ENCODE measurements at places on chromosomes 13 and 19.

- DNase-seq = no peak
These were observed 29.4 kb downstream of the DNM2 start for GRCh38 chr19:10747271-10747670.

DNA sequence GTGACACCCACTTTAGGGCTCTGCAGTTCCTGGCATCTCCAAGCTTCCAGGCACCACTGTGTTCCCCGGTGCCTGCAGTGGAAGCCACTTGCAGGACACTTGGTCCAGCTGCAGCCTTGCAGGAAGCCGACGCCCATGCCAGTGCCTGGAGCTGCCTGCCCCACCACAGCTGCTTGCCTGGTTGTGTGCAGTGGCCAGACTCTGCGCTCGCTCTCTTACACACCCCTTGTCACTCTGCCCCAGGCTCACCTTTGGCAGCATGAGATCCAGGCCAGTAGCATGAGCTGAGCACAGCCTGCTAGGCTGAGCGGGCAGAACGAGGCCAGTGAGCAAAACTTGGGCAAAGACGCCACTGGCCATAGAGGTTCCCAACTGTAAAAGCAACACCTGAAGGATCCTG is 57.7 kb downstream of the SLITRK1 start:
- no peak for DNase-seq

DNA sequence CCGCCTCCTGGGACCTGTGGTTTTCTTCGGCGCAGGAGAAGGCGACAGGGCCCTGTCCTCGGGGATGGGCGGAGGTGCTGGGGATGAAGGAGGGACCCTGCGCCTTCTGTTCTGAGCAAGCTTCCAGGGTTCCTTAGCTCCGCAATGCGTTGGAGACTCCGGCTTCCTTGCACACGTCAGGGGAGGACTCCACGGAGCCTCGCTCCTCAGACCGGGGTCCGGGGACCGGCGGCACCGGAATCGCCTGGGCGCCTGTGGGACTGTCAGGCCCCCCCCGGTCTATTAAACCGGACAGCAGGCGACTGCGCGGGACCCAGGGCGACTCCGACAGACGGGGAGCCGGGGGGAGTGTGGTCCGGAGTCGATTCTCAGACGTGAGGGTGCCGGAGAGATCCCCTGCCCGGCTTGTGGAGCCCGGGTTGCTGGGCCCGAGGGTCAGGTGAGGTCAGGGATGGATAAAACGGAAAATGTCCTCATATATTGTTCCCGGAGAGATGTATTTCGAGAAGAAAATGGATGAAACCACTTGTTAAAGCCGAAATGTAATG is 227.4 kb downstream of the TEX29 start:
- DNase-seq = no peak

DNA sequence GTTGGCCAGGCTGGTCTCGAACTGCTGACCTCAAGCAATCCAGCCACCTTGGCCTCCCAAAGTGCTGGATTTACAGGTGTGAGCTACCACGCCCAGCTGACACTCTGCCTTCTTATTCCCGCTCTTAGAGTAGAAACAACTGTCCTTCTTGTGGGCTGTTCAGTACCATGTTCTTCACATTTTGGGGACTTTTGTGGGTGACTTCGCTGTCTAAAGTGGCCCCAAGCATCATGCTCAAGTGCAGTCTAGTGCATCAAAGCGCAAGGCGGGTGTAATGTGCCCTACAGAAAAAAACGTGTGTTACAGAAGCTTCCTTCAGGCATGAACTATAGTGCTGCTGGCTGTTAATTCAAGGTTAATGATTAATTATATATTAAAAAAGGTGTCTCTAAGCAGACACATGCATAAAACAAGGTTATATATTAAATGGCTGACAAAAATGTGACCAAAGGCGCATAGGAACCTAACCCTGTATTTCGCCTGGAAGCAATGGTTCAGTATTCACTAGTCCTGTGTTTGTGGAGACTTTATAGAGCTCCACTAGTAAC is 38.3 kb downstream of the ABCC4 start:
- no peak for DNase-seq

DNA sequence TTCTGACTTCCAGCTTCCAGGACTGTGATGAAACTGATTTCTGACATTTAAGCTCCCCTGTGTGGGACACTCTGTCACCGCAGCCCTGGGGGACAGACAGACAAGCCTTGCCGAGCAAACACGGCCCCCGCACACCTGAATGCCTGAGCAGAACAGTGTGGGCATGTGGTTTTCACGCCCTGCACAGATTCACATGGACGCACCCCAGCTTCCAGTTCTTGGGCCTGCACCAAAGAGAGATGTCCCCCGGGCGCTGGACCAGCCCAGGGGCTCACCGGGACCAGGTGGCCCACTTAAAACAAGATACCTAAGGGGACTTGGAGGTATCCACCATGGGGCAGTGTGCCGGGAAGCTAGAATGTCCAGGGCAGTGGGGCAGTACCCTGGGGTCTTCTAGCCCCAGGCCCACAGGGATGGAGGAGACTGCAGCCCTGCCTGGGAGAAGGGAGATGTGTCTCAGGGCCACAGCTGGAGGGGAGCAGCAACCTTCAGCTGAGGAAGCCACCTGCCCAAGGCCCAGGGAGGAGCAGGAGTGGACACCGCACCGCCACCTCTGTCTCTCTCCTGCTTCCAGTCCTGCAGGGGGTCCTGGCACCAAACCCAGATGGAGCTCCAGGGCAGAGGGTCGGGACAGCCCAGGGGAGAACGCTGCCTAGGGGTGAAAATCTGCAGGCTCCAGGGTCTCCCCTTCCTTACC is 50.5 kb downstream of the SOX1 start:
- no peak for DNase-seq

DNA sequence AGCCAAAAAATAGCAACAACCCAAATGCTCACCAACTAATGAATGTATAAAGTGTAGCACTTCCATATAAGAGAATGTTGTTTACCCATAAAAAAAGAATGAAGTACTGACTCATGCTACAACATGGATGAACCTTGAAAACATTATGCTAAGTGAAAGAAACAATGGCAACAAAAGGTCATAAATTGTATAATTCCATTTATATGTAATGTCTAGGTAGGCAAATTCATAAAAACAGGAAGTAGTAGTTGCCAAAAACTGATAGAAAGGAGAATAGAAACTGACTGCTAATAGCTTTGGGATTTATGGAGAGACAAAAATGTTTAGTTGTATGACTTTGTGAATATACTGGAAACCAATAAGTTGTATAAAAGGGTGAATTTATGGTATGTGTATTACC is 21.6 kb downstream of the MYCBP2 start:
- DNase-seq = no peak

- no peak for DNase-seq
These were observed 148.9 kb downstream of the USP12 start for GRCh38 chr13:27022571-27023311.

DNA sequence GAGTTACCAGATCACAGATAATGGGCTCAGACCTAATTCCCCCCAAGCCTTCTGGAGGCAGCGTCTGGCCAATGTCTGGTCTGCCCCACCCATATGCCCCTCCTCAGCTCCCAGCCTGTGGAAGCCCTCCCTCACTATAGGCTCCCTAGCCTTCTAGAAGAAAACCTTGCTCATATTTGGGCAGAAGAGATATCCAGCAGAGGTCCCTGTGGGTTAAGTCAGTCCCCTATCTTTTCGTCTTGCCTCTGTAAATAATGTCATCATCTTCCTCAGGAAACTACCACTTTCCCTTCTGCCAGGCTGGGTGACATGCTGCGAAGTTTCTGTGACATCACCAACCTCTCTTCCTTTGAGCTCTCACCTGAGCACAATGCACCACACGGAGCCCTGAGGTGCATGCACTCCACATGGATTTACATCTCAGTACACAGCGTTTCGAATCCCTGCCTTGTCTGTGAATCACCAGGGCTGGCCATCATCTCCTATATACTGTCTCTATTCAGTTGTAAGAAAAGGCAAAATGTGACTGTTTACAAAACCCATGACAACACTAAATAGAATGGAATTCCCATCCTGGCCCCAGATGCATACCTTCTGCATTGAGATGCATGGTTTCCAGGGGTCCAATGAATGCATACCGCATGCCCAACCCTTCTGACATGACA is 112.8 kb downstream of the CRYL1 start:
- DNase-seq = no peak

DNA sequence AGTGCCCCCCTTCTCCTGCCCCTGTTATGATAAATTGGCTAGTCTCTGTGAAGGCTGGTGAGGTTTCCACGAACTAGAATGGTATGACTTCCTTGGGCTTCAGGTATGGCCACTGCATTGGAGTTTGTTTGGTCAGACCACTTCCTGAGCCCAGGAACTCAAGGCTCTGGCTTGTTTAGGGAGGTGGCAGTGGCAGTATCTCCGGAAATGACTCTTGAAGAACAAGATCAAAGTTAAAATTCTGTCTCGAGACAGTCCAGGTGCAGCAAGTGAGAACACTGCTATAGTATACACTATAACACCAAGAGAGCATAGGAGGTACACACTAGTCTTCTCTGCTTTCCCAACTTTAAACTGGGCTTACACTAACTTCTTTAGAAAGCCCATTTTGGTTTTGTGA is 309.1 kb downstream of the KLF12 start:
- DNase-seq = no peak

DNA sequence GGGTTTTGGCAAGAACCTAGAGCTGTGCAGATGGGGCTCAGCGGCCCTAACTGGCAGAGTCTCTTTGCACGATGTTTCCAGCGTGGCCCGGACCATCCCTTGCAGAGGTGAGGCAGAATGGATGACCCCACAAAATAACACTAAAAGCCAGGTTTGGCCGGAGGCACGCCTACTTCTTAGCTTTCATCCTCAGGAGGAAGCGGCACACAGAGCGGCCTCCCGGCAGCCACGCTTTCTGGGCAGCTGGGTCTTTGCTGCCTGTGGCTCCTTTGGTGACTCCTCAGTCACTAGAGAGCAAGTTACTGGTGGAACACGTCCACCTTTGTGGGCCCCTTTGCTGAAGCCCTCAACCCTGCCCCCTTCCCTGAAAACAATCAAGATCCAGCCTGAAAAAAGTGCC is 25.2 kb downstream of the TEX29 start:
- DNase-seq = no peak

- DNase-seq = no peak
These were observed 541 bp upstream of the RSPH6A start for GRCh38 chr19:45815481-45816216.

DNA sequence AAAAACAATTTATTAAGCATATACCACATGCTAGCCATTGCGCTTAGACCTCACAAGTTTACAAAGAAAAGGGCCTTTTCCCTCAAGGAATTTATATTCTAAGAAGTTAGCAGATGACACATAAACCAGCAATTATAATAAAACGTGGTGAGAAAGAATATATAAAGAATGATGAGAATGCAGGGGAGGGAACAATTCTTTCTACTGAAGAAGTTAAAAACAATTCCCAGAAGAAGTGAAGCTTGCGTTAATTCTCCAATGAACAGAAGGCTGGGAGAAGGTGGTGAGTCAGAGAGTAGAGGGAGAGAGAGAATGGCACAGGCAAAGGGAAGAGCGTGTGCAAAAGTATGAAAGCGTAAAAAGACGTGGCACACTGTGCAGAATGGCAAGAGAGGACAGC is 69.5 kb upstream of the ZDHHC20 start:
- no peak for DNase-seq

DNA sequence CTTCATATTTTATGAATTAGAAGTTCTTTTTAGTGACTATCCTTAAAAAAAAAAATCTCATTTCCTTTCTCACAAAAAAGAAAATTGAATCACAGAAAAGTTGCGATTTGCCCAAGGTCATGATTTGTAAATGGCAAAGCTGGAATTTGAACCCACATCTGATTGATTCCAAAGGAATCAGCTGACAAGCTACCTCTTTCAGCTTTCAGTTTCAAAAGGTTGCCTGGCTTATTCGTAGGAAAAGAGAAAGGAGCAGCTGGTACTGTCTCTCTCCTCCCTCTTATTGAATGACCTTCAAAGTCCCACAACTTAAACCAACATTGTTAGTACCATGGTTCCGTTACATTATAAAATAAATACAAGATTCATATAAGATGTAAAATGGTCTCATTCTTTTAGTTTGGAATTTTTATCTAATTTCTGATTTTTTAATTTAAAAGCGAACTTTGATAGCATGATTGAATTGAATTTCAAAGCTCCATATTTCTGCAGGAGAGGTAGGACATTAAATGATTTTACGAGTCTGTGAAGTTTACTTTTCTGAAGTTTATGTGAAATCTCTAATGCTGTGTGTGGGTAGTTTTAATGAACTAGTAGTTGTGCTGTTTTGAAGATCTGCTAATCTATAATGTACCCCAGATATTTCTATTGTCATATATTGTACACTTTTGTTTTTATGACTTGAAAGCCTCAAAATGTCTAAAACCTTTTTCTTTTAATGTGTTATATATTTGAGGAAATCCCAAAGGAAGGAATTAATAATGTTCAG is 18.5 kb upstream of the KCTD4 start:
- DNase-seq = no peak

- DNase-seq = no peak
These were observed 32.0 kb downstream of the LTBP4 start for GRCh38 chr19:40633207-40633606.

DNA sequence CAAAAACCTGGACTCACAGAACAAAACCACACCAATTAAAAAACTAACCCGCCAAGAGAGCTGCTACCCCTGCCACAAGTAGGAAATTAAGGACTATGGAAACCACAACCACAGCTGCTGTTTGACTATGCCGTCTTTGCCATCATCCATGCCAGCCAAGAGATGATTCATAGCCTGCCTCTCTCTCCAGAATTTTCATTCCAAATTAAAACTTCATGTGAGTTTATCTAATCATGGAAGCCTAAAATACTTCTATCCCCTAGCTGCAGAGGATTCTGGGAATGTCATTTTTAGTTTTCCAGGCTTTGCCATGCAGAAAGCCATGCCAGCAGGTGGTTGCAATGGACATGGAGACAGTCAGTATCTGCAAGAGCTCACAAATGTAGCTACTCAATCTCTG is 27.6 kb upstream of the GTF2F2 start:
- no peak for DNase-seq

DNA sequence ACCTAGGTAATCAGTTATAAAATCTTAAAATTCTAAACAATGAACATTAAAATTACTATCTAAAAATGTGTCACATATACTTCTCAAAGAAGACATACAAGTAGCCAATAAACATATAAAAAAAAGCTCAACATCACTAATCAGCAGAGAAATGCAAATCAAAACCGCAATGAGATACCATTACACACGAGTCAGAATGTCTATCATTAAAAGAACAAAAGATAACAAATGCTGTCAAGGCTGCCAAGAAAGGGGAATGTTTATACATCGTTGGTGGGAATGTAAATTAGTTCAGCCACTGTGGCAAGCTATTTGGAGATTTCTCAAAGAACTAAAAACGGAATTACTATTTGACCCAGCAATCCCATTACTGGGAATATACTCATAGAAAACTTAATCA is 310.3 kb upstream of the EDNRB start:
- no peak for DNase-seq

DNA sequence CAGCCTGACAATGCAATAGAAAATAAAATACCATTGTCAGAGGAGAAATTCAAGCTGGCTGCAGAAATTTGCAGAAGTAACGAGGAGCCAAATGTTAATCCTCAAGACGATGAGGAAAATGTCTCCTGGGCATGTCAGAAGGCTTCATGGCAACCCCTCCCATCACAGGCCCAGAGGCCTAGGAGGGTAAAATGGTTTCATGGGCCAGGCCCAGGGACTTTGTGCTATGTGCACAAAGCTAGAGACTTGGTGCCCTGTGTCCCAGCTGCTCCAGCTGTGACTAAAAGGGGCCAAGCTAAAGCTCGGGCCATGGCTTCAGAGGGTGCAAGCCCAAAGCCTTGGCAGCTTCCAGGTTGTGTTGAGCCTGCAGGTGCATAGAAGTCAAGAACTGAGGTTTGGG is 431.7 kb downstream of the LMO7 start:
- no peak for DNase-seq

- DNase-seq = no peak
These were observed 246.5 kb downstream of the FGF9 start for GRCh38 chr13:21917086-21918015.
